Fibroblast of skin of right quadriceps (primary cell): ENCODE measurements at places on chromosomes 7 and 10.

- peak; percentile 47 for DNase-seq
These were observed 19.8 kb downstream of the ERCC6 start for GRCh38 chr10:49518982-49519578.

GRCh38 chr7:75995996-75996395 lies 1.6 kb upstream of the TMEM120A start:
- DNase-seq = no peak

GRCh38 chr7:158055726-158056510 lies 531.7 kb downstream of the PTPRN2 start:
- DNase-seq = no peak

GRCh38 chr10:76009531-76009930 lies 578.1 kb downstream of the LRMDA start:
- DNase-seq = no peak

DNA sequence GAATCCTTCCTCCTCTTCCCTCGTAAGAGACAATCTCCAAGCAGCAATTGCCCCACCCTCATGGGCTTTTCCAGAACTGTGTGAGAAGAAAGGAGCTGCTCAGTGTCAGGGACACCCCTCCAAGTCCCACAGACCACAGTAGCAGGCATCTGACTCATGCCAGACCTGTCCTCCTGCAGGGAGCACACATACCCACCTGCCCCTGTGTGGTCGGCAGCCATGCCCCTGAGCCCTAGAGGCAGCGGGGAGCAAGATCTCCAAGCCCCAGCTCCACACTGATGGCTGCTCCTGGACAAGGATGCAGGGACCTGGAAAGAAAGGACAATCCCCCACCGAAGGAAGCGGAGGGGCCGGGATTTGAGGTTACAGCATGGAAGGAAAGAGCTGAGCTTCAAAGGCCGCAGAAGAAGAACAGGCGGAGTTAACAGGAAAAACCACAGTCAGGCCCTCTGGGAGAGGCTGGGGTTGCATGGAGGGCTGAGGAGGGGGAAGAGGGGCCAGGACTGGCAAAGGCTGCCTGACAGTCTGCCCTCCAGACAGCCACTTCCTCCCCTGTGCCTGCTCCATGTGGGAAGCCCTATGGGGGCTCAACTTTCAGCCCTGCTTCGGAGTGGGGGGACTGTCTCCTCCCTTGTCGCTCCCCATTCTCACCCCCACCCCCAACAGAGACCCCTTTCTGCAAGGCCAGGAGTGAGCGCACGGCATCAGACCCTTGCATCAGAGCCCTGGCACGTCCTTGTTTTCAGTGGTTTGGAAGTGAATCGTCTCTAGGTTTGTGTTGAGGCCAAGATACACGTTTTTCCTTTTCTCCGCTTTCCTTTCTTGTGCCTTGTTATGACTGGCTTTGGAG lies 46.8 kb downstream of the ASB13 start:
- DNase-seq = peak; percentile 80

DNA sequence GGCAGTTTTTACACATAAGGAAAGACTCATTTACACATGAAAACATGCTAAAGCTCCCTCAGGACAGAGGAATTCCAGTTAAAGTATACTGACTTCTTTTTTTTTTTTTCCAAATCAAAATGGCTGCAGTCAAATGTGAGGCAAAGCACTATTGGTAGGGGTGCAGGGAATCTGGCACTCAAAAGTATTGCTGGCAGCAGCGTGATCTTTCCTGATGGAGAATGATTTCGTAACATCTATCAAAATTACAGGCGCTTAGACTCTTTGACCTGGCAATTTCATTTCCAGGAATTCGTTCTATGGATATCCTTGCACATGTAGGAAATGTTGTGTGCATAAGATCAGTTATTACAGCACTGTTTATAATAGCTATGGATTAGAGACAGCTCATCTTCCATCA lies 65.7 kb downstream of the VSTM4 start:
- peak; percentile 16 for DNase-seq

DNA sequence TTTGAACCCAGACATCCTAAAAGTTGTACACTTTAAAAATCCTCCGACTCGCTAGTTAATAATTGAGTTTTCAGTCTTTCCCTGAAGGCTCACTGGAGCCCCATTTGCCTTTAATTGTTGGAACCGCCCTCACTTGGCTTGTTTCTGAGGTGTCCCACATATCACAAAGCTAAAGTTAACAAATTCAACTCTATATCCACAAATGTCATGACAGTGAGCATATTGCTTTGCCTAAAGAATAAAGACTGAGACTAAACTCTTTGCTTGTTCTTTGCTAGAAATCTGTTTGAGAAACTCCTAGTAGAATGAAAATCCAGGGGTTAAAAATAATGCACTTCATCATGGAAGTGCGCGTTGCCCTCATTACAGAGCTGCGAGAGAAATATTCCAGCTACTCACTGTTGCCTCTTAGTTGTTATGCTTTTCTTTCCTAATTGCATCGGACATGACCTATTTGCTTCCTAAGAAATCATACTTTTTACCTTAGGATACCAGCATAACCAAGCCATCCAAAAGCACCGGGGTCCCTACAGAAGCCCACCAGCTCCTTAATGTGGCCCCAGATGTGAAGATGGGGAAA lies 752 bp downstream of the THSD7A start:
- DNase-seq = no peak

DNA sequence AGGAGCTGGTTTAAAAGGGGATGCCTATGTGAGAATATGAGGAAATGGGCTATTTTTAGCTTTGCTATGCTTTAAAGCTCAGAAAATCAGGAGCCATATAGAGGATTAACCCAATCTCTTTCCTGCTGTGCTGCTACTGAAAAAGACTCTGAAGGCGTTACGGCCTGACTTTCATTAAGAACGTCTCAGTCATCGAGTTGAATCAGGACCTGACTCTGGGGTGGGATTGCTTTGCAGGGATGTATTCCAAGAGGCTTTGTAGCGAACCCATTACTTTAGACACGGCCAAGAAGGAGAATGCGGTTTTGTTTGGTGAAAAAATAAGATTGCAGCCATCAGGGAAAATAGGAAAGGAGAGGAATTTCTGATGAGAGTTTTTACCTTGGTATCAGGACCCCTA lies 426.9 kb downstream of the CCSER2 start:
- no peak for DNase-seq

GRCh38 chr7:135209225-135209834 lies 2.0 kb downstream of the WDR91 start:
- no peak for DNase-seq

DNA sequence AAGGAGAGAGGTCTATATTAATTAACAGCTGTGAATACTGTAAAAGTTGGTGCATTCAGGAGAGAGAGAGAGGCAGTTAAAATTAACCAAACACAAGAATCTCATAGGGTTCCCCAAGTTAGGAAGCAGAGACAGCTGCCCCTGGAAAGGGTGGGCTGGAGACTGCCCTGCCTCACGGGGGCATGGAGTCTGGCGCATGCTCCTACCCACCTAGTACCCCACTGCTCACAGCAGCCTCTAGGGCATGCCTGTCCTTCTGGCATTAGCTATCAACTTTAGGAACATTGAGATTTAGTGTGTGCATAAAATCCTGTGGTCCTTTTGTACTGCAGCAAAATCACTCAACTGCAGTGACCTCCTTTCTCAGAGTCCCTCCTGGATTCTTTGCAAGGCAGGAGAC lies 710.1 kb downstream of the SORCS3 start:
- no peak for DNase-seq

- DNase-seq = no peak
These were observed 28.4 kb upstream of the TMEM26 start for GRCh38 chr10:61481597-61481996.

GRCh38 chr10:103472005-103472404 lies 7.0 kb downstream of the CALHM3 start:
- DNase-seq = no peak

GRCh38 chr10:43969506-43969905 lies 320.8 kb upstream of the ZNF32 start:
- DNase-seq = no peak

DNA sequence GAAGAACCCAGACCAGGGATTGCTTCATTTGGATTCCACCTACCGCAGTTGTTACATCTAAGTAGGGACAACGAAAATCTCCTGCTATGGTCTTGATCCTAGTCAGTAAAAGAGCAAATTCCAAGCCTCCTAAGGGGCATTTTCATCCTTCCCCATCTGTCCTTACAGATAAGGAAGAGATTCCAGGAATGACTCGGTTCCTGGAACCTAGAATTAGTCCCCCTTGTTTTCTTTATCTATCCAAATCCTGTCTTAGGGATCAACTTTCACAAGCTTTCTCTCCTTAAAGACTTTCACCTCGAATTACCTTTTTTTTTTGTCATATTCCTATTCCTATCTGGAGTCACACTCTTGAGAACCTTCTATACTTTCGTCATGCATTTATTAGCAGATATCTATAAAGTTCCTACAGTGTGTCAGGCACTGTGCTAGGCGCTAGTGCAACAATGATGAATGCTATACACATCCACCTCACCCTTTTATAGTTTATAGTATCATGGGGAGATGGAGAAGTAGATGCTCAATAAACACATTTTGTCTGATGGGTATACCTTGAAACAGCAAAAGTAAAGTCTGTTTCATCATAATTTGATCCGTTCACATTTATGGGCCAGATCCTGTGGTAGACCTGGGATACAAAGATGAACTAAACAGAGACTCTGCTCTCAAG lies 39.2 kb downstream of the LAMB4 start:
- DNase-seq = no peak

DNA sequence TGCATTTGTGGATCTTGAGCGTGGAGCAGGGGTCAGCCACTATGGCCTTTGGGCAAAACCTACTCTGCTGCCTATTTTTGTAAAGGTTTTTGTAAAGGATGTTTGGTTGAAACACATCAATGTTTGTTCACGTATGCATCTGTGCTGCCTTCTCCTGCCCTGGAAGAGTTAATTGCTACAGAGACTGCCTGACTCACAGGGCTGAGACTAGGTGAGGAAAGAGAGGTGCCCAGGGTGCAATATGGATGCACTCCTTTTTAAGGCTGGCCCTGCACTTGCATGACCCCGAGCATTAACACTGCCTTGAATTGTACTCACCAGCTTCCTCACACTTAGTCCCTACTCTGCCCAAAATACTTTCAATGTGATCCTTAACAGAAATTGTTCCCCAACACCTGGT lies 20.9 kb upstream of the NAMPT start:
- DNase-seq = no peak

GRCh38 chr7:153012203-153012602 lies 252.7 kb downstream of the ACTR3B start:
- DNase-seq = no peak

DNA sequence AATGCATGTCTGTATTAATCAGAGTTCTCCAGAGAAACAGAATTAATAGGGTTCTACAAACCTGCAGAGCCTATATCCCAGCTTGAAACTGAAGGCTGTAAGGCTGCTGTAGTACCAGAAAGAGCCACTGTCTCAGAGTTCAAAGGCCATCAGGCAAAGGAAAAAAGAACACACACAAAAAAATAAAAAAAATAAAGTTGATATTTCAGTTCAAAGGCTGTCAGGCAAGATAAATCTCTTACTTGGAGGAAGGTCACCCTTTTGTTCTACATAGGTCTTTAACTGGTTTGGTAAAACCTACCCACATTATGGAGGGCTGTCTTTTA lies 12.0 kb upstream of the TMEM26 start:
- DNase-seq = no peak

- DNase-seq = no peak
These were observed 155.8 kb downstream of the FANK1 start for GRCh38 chr10:126052171-126052570.

DNA sequence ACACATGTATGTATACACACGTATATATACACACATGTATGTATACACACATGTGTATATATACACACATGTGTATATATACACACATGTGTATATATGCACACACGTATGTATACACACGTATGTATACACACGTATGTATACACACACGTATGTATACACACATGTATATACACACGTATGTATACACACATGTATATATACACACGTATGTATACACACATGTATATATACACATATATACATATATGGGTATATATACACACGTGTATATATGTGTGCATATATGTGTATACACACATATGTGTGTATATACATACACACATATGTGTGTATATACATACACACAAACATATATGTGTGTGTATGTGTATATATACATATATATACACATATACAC lies 31.7 kb downstream of the ABCC2 start:
- DNase-seq = no peak

GRCh38 chr7:33423646-33424020 lies 294.3 kb downstream of the BBS9 start:
- DNase-seq = no peak
